ENCODE measurements at places on chromosomes 3 and 15.

DNA sequence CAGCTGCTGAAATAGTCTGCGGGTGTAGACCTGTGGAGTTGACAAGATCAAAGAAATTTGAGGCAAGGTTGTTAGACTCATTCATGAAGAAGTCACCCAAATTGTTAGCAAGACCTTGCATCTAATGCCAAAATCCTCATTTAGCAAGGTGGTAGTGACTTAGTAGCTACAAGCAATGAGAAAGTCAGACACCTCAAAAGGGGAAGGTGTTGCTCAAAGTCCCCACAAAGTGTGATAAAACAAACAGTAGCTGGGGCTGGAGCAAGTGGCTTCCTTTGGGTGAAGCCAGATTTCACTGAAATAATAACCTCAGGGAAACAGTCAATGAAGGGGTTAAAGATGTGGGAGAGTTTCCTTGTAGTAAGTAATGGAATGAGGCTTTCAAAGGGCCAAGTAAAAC is 44.9 kb downstream of the CD86 start:
- no peak for DNase-seq

DNA sequence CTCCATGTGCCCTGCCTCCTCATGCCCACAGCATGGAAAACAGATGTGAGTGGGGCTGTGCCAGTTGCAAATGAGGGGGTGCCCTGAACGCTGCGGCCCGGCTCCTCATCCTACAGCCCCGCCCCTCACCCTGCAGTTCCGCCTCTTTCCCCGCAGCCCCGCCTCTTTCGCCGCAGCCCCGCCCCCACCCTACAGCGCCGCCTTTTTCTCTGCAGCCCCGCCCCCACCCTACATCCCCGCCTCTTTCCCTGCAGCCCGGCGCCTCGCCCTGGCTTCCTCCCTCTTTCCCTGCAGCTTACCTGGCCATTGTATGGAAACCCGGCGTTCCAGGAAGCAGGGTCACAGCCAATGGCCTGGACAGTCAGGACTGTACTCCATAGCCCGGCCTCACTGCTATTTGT is 284.9 kb downstream of the TLE3 start:
- no peak for DNase-seq

DNA sequence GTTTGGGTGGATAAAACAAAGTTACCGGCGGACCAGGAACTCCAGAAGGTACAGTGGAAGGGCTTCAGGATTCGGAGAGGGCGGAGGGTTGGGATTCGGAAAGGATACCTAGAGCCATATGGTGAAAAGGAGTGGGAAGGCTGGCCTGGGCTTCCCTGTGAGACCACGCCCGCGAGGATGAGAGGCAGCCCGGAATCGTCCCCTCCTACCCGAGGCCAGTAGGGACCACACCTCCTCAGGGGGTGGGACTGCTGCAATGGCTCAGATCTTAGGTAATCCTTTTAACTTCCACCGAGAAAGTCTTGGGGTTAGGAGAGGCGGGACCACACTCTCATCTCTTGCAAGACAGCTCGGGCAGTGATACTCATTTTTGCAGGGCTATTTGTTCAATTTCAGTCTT is 511.3 kb downstream of the OCA2 start:
- DNase-seq, result no peak

DNA sequence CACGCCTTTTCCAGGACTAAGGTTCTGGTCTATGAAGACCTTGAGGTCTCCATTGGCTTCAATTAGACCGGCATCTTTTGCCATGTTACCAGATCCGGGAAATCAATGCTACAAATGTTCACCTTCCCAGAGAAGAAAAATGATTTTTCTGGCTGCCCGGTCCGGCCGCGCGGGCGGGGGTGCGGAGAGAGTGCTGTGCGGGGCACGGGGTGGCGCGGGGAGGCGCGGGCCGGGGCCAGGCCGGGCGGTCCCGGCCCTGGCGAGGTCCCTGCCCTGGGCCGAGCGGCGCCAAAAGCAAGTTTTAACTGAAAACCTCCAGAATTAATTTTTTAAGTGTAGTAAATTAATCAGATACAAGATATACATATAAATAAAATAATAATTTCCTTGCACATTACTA is 128.2 kb downstream of the MINAR1 start:
- no peak for DNase-seq

DNA sequence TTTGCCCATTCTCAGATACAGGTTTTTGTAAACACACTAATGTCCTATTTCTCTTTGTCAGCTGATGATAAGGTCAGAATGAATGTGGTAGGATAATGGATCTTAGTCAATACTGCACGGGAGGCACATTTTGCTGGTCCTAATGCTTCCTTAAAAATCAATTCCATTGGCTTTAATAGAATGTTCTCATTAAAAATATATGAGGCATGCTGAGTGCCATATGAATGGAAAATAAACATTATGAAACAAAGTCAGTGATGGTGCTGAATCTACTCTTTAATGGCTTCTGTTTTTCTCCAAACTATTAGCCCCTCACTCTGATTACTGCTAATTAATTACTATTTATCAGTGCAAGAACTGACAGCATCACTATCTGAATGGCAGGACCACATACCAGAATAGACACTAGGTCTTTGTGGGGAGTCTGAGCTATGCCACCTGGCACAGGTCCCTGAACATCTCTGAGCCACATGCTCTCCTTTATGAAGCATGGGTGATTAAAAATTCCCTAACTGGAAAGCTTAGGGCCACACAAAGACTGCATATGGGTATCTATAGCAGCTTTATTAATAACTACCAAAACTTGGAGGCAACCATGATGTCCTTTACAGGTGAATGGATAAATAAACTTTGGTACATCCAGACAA is 278.9 kb downstream of the MEX3B start:
- DNase-seq, result no peak

DNA sequence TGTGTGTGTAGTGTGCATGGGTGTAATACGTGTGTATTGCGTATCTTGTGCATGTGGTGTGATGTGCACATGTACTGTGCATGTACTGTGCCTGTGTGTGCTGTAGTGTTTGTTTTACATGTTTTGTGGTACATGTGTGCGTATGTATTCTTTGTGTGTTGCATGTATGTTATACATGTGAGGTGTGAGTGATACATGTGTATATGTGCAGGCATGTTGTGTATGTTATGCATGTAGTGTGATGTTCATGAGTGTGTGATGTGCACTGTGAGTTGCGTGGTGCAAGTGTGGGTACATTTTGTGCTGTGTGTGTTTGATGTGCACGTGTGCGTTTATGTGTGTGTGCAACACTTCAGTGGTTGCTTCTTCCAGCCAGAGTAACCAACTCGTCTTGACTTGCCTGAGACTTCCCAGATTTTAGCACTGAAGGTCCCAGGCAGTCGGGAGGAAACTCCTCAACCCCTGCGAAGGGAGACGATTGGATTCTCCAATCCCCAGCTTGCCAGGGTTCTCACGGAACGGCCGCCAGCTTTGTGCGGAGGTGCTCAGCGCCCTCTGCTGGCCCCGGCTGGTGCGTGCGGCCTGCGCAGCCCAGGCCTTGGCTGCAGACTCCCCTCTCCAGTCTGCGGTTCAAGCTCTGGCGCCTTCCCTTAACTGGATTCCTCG is 3.6 kb downstream of the GALNT15 start:
- peak; percentile 87 for DNase-seq

GRCh38 chr3:127985216-127985615 is 67.0 kb upstream of the SEC61A1 start:
- DNase-seq, result no peak

DNA sequence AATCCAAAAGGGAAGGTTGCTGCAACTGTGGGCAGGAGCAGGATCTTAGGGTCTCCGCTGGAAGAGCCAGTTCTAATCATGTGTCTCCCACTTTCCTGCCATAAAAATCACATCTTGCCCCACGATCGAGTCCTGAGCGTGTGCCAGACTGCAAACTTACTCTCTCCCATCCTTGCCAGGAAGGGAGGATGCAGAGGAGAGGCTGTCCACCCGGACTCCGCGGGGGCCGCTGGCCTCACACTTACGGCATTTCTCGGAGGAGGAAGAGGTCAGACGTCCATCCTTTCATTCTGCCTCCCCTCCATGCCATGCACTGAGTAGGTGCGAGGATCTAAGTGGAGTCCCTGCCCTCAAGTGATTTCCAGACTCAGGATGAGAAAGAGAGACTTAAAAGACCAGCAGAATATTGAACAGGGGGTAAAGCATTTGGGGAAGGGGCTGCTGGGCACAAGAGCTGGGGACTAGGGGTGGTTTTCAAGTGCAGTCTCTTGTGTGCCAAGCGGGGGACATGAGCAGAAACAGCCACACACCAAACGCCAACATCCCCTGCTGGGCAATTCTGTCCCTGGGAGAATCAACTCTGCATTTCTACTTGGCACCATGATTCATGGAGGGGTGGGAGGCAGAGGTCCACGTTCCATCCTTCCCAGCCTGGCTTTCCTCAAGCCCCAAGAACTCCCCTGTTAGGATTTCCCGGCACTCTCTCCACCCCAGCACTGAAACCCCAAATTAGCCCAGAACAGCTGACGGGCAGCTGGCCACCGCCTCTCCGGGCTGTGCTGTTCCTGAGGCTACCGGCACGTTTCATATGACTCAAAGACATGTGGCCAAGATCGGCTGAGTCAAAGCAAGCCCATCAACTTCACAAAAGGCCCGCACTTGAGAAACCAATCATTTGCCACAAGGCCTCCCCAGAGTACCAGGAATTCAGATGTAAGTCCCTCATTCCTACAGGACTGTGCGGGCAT is 11.6 kb downstream of the OXTR start:
- no peak for DNase-seq

GRCh38 chr15:66931768-66932633 is 133.4 kb upstream of the SMAD3 start:
- peak; percentile 62 for DNase-seq

GRCh38 chr15:97401970-97402369 is 558.5 kb upstream of the ARRDC4 start:
- no peak for DNase-seq

DNA sequence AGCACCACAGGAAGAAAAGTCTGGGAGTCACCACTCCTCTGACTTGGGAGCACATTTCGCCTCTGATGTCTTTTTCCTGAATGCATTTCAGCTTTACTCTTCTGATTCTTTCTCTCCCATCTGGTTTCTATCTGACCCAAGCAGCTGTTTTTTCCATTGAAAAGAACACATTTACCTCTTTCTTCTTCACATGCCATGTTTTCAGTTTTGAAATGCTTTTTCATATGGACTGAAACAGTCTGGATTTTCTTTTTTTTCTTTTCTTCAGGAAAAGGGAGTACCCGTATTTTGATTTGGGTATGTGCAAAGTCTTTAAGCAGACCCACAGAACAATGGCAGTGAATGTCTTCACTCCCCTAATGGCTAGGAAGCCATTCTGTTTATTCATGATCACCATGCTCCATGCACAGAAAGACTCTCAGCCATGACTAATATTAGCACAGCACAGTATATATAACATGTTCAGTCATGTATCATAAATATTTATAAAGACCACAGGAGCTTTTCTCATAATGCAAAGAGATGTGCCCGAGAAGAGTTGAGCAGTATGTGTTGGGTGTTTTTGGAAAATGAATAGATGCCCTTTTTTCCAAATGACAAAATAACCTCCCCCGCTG is 82.7 kb upstream of the LRIG1 start:
- no peak for DNase-seq

DNA sequence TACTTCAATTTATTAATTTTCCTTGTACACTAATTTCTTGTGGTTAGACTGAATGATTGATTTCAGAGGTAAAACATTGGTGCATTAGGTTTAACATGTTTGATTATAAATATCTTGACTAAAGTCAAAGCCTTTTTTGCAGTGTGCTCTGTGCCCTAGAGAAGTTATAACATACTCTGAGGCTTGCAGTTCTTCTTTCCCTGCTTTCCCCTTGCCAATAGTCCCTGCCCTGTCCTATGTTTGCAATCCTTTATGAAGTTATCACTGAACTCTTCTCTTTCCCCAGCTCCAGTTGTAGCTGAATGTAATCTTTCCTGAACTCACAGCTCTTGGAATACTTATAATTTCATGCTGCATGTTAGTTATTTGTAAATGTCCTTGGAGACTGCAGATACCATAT is 35.6 kb downstream of the USP3 start:
- no peak for DNase-seq

GRCh38 chr3:152193673-152194267 is 75.0 kb upstream of the MBNL1 start:
- no peak for DNase-seq

- DNase-seq, result no peak
These were observed 48.9 kb downstream of the STT3B start for GRCh38 chr3:31581660-31582059.

DNA sequence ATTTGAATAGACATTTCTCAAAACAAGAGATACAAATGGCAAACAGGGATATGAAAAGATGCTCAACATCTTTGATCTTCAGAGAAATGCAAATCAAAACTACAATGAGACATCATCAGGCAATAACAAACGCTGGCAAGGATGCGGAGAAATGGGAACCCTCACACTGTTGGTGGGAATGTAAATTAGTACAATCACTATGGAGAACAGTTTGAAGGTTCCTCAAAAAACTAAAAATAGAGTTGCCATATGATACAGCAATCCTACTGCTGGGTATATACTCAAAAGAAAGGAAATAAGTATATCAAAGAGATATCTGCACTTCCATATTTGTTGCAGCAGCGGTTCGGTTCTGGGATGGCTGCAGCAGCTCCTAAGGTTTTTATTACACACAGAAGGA is 16.8 kb upstream of the LARS2 start:
- no peak for DNase-seq

- no peak for DNase-seq
These were observed 4.1 kb upstream of the THSD4 start for GRCh38 chr15:71111181-71111565.

- peak; percentile 29 for DNase-seq
These were observed 41.0 kb downstream of the ABHD2 start for GRCh38 chr15:89129123-89129815.

DNA sequence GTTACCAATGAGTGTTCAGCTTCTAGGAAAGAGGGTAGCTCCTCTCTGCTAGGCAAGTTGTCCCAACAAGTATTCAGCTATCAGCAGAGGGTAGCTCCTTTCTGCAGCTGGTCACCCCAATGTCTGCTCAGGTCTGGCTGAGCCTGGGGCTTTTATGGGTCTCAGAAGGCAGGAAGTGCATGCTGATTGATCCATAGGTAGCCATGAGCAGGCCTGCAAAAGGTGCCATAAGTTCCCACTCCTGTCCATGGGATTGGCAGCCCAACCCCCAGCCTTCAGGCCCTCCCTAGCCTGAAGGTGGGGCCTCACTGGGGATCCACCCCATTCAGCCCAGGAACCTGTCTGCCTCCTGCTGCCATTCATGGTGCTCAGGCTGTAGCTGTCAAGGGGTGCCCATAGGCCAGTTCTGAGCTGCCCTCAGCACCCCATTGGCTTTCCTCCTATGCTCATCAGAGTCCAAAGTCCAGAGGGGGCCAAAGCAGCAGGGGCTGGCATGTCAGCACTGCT is 34.6 kb upstream of the DNAJC13 start:
- DNase-seq, result no peak

- no peak for DNase-seq
These were observed 302.1 kb downstream of the ZPLD1 start for GRCh38 chr3:102736975-102737304.
